ACHN (cell line): ENCODE measurements at places on chromosomes 7 and 10.

DNA sequence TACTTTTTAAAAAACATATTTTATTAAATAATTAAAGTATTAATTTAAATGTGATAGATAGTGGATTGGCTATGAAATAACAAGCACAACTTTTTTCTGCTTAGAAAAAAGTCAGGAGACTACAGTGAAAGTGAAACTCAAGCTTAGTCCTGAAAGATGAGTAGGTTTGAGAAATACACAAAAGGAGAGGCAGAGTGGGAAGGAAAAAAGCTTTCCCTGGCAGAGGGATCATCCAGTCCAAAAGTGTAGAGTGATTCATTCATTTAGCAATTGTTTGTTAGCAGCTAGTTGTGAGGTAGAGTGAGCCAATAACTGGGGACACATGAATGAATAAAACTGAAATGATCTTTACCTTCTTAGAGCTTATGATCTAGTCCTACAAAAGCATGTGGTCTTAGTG is 93.5 kb downstream of the FOXP2 start:
- peak; percentile 24 for DNase-seq

- no peak for DNase-seq
These were observed 539.4 kb upstream of the MGMT start for GRCh38 chr10:128927497-128928161.

- DNase-seq = peak; percentile 95
These were observed 20.0 kb upstream of the CRYGN start for GRCh38 chr7:151459726-151460473.

DNA sequence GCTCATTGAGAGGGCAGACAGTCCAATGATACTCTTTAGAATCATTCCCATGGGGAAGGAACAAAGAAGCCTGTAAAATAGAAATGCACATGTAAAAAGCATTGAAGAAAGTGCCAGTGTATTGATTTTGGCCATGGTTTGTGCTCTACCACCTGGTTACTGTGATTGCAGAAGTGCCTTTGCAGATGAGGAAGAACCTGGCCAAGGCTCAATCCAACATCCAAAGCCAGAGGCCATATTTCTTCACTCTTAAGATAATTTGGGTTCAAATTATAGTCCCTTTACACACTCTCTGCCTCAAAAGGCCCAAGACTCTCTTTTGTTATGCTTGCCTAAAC is 122.1 kb downstream of the EGFR start:
- no peak for DNase-seq

GRCh38 chr7:6074612-6075380 is 43.6 kb downstream of the ANKRD61 start:
- no peak for DNase-seq

- no peak for DNase-seq
These were observed 580.5 kb downstream of the AUTS2 start for GRCh38 chr7:70178787-70179186.

DNA sequence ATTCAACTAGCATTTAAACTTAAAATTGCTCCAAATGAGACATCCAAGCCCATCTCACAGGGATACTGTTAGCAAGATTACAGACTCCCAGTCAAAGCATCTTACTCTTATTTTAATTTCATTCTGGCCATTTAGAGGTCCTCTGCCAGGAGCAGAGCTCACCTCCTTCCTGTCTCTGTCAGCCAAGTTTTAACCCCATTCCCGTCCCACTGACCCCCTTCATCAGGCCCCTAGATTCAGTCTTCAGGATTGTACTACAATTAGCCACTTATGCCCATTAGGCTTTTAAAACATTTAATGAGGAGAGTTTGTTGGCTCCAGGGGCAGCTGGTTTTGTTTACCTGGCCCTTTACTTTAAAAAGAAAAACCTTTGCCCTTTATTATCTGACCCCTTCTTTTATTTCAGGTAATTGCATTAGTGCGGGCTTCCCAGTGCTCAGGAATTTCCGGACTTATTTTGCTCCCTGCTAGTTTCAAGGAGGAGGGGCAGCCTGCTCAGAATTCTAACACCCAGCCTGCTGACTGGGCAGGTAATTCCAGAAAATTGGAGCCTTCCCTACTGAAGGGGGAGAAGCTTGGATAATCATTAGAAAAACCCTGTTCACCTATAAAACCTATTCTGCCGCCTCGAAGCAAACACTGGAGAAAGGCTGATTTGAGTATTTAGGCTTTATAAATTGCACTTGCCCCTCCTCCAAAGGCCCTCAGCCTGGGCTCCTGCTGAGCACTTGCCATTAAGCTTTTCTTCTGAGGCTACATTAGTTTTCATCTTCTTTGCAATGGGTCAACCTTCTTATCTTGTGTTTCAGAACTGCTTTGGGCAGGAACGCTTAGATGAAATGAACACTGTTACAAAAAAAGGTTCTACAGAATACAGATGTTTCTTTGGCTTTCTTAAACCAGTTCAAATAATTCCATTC is 200.5 kb upstream of the HPS1 start:
- no peak for DNase-seq

GRCh38 chr7:140082770-140083169 is 20.0 kb upstream of the PARP12 start:
- DNase-seq = no peak

DNA sequence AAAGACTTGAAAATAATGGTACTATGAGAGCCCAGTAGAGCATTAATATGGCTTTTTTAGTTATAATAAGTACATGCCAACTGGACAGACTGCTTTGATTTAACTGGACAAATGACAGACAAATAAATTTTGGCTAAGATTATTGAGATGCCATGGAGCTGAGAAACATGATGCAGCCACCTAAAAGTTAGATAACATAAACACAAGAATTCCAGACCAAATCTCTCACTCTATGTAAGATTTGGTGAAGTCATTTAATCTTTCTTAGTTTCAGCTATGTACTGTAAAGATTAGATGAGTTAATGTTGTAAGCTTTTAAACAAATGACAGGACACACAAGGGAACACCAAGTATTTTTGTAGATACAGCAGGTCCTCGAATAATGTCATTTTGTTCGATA is 118.2 kb downstream of the CACNA2D1 start:
- no peak for DNase-seq

GRCh38 chr10:44180321-44181168 is 204.4 kb downstream of the CXCL12 start:
- DNase-seq = no peak

- no peak for DNase-seq
These were observed 131.9 kb downstream of the KIAA1217 start for GRCh38 chr10:24340883-24341282.

DNA sequence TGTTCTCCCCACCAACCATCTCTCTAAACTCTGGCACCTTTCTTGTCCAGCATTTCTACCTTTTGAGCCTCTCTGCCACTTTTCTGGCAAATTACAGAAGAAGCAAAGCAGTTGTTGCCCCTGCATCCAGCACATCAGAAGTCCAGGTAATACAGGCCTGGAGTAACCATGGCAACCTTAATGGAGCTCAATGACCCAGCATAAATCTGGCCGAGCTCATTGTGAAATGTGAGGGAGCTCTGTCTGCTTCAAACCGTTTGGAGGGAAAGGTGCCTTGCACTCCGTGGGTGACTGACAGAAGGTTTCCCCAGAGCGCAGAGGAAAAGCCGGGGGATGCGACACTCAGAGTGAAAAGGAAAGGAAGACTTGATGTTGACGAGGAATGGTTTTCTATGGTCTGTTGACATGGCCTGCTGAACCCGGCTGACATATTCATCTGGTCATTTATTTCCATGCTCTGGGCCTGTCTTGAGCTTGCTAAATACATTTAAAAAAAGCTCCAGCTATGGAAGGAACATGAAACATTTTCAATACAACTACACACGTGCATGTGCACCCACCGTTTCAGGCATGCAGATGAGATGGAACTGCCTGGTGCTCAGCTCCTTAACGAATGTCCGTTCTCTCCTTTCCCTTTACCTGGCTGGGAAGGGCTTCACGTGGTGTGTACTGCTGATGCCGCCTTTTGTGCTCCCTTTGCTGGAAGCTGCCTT is 74.9 kb downstream of the ADRA2A start:
- no peak for DNase-seq

GRCh38 chr7:24034251-24034650 is 249.7 kb upstream of the NPY start:
- DNase-seq = no peak

DNA sequence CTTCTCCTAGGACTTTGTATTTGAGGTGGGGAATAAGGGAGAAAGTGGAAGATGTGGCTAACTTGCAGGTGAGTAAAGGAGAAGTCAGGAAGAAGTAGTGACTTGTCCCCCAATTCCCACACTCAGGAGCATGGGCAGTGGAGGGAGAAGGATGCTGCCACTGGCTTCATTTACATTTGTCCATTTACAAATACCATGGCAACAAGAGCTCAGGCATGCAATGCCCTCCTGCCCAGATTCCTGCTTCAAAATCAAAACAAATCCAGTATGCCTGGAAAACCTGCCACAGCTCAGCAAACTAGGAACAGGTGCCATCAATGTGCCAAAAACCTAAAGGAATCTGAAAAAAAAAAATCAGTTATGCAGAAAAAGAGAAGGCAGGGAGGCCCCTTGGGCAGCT is 139.9 kb downstream of the KCNMA1 start:
- DNase-seq = no peak

GRCh38 chr7:30196408-30196807 is 61.6 kb downstream of the MTURN start:
- no peak for DNase-seq

GRCh38 chr7:25716421-25716820 is 435.6 kb upstream of the NFE2L3 start:
- DNase-seq = peak; percentile 91

- DNase-seq = no peak
These were observed 5.4 kb downstream of the LRRC4 start for GRCh38 chr7:128025819-128026218.

DNA sequence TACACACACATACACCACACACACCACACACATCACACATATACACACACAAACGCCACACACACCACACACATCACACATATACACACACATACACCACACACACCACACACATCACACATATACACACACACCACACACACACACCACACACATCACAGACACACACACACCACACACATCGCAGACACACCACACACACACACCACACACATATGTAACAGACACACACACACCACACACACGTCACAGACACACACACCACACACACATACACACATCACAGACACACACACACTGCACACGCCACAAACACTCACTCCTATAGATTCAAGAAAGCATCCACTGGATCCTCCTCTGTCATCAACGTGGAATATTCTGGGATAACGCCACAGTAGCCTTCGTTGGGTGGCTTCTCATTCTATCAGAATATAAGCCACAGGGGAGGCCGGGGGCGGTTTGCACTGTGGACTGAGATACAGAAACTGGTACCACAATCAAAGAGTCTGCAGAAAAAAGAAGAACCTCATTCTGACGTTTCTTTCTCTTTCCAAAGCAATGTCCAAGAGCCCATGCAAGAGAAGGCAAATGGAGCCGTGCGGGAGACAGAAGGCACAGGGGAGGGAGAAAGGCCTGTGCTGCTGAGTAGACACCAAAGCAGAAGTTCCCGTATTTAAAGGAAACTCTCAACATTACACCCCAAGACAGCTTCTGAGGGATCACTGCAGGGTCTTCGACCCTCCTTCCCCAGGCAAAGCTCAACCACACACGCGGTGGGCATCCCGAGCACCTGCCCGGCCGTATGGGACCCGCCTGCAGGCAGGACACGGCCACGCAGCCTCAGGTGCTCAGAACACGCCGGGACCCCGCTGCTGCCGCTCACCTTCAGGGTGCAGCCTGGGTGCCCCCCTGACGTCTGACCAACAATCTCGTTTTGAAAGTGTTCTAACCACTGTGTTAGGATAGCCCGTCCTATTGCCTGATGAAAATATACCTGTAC is 321.2 kb downstream of the DNAJB6 start:
- no peak for DNase-seq

GRCh38 chr10:1200866-1201807 is 145.0 kb downstream of the WDR37 start:
- DNase-seq = no peak

DNA sequence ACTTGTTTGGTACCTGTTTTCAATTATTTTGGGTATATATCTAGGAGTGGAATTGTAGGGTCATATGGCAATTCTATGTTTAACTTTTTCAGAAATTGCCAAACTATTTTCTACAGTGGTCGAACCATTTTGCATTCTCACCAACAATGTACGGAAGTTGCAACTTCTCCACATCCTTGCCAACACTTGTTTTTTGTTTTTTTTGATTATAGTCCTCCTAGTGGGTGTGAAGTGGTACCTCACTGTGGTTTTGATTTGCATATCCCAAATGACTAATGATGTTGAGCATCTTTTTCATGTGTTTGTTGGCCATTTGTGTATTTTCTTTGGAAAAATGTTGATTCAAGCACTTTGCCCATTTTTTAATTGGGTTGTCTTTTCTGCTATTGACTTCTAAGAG is 122.1 kb downstream of the RPS24 start:
- DNase-seq = no peak
